ENCODE measurements at places on chromosomes 3 and 15.
A peak's percentile ranks its signal among the peaks of the same experiment; 100 is the strongest.

- DNase-seq, result no peak
These were observed 153.7 kb upstream of the GADL1 start for GRCh38 chr3:31048143-31048542.

DNA sequence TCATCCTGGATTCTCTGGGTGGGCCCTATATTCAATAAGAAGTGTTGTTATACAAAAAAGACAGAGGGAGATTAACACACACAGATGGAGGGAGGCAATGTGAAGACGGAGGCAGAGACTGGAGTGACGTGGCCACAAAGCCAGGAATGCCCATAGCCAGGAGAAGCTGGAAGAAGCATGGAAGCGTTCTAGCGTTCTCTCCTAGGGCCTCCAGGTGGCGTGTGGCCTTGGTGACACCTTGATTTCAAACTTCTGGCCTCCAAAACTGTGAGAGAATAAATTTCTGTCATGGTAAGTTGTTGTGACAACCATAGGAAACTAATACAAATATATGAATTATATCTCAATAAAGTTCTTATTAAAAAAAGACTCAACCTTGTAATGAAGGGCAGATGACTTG is 21.3 kb downstream of the THBS1 start:
- DNase-seq, result no peak

GRCh38 chr3:185656321-185656840 is 70.3 kb downstream of the SENP2 start:
- DNase-seq, result peak; percentile 90

GRCh38 chr3:46546896-46547440 is 19.1 kb downstream of the LRRC2 start:
- DNase-seq, result no peak

DNA sequence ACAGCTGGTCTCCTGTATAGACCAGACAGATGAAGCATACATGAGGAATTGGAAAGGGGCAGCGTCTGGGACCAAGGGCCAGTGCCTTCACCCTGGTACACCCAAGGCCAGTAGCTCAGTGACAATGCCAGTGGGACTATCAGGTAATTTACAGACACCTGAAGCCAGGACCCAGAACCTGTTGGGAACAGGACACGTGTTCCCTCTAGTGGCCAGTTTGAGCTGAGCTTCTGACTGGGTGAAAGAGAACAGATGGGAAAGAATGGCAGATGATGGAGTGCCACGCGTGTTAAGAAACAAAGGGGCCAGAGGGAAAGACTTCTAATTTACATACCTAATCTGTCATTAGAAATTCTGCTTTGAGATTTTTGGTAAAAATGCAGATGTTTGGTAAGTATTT is 5.1 kb upstream of the SLC25A38 start:
- no peak for DNase-seq

All from keratinocyte (primary cell).